ENCODE measurements at places on chromosomes 3 and 15.

GRCh38 chr3:175150812-175151401, 291.8 kb downstream of the NAALADL2 start:
- no peak for DNase-seq

GRCh38 chr15:76200641-76201105, 110.6 kb downstream of the ETFA start:
- no peak for DNase-seq

GRCh38 chr3:41668379-41668778, 293.5 kb downstream of the ULK4 start:
- no peak for DNase-seq

GRCh38 chr3:42572278-42572677, 9.5 kb downstream of the SEC22C start:
- no peak for DNase-seq

Measured in smooth muscle cell of the brain vasculature (primary cell).